Activated naive CD8-positive, alpha-beta T cell treated with anti-CD3 and anti-CD28 coated beads, Interleukin-2, amount 50 U/mL, for 24 hours (primary cell): ENCODE measurements at places on chromosomes 5 and 9.
A peak's percentile ranks its signal among the peaks of the same experiment; 100 is the strongest.

DNA sequence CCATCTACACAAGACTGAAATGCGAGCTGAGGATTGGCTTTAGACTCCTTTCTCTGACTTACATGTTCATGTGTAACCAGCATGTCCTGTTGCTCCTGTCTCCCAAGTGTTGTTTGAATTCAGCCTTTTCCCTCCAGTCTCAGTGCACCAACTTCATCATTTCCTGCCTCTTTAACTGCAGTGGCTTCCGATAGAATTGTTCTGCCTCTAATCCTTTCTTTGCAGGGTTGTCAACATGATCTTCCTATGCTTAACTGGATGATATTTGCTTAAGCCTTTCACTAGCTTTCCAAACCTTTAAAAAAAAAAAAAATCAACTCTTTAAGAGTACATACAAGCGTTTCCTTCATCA is 6.7 kb upstream of the FYB1 start:
- DNase-seq: no peak

GRCh38 chr5:61817472-61818326 is 485.6 kb downstream of the ZSWIM6 start:
- DNase-seq: no peak

GRCh38 chr9:82108941-82109340 is 120.4 kb downstream of the SPATA31D1 start:
- no peak for DNase-seq

DNA sequence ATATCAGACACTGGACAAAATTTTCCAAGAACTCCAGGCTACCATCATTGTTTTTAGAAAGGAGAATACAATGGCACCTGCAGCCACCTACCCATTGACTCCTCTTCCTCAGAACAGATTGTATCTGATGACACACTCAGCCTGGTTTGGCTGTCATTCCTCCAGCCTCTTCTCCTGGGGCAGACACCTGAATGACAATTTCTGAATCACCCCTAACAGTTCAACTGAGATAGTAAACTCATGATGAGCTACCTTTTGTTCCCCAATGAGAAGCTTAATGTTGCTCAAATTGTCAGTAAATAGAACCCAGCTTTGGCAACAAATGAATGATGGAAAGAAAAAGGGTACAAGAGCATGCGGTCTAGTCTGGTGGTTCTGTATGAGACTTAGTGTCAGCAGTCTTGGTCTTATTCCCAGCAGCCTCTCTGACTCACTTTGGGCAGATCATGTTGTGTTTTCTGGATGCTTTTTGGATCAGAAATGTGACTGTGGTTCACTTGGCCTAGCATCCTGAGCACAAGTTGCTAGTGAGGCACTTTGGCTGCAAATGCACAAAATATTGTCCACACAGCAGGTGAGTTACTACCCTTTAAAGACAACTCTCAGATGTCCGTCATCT is 78.3 kb downstream of the MAMDC2 start:
- DNase-seq: no peak

DNA sequence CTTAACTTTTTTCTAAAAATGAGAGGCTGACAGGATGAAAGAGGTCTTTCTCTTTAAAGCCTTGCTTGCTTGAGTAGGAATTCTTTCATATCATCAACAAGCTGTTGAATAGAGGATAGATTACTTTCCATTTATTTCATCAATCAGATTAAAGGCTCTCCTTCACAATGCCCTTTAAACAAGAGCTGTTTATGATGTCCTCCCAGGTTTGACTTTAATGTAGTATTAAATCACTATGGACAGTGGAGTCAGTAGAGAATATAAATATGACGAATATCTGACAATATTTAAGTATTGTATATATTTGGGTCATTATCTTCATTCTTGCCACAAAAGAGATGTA is 282.0 kb downstream of the ISL1 start:
- no peak for DNase-seq

DNA sequence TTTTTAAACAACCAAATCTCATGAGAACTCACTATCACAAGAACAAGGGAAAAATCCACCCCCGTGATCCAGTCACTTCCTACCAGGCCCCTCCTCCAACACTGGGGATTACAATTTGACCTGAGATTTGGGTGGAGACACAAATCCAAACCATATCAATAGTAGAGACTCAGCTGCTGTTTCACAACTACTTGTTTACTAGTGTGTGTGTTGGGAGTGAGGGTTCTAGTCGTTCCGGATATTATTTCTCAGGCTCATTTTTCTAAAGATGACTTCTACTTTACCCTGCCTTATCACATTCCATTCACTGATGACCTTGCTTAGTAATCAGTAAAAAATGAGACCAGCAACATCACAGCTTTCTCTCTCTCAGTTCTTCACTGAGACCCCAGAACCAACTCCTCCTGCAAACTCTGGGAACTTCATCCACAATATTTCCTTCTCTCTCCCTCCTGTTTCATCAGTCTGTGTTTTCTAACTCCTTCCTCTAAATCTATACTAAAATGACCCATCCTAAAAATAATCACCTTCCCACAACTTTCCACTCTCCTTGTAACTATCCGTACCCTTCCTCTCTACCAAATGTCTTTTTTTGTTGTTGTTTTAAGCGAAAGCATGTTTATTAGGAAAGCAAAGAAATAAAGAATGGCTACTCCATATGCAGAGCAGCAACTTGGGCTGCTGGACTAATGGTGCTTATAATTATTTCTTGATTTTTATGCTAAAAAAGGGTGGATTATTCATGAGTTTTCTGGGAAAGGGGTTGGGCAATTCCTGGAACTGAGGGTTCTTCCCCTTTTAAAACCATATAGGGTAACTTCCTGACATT is 121.5 kb upstream of the SPRY4 start:
- no peak for DNase-seq

DNA sequence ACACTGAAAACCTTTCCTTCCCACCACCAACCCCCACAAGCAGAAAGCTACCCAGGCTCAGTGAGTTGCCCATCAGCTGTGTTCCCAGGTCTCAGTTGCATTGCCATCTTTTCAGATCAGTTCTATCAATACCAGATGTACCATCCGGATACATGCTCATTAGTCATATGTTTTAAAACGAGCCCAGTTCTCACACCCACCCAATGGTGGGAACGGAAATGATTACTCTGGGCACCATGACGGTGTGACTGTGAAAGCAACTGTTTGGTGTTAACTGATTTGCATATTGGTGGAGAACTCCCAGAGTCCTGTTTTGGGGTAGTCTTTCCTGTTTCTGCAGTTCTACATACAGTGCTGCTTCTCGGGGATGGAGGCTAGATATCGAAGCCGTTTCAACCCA is 212.3 kb downstream of the TRIM36 start:
- no peak for DNase-seq

DNA sequence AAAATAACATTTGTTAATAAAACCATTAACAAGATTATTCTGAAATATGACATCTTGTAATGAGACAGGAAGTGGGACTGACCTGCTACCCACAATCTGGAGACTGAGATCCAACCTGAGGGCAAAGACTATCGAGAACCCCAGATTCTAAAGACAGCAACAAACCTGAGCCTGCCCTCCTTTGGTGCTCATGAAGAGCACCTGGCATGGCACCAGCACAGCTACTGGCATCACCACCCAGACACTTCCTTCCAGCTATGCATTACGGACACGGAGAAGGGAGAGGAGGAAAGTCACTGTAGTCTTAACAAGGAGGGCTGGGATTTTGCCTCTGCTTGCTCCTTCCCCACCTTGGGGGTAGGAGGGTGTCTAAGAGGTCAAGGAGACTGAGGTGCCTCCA is 105.5 kb downstream of the AUH start:
- no peak for DNase-seq

DNA sequence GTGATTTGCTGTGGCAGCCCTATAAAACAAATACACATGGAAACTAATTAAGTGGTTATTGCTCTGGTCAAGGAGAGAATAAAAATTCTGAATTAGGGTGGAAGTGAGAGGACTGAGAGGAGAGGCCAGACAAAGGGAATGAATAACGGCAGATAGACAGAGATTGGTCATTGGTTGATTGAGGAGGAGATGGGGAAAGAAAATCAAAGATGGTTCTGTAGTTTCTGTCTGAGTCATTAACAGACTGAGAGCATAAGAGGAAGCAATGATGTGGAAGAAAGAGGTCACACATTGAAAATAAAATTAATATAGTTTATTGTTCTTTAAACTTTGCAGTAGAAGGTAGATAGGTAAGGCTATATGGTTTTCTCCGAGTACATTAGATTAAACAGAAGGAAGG is 469.8 kb downstream of the ACTL7B start:
- no peak for DNase-seq

GRCh38 chr5:110321117-110321516 is 405.4 kb downstream of the TMEM232 start:
- DNase-seq: no peak

DNA sequence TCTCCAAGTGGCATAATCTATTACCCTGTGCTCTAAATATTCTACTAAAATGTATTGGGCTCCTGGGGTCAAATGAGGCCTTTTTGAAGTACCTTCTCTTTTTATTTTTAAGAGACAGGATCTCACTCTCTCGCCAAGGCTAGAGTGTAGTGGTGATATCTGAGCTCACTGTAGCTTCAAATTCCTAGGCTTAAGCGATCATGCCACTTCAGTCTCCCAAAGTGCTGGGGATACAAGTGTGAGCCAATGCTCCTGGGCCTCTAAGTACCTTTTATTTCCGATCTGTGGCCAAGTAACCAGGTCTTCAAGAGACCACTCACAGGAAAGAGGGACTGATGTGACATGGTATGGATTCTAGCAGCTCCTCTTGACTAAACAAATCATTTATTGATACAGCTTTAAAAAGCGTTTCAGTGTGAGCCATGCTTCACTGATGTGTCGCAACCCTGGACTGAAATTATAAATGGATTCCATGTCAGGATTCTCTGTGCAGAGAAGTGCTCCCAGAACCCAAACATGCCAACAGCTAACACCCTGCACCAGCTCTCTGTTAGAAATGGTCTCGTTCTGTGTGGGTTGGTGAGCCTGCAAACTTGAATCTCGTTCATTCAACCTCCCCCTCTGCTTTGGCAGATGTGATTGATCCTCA is 477.8 kb downstream of the HINT1 start:
- no peak for DNase-seq

DNA sequence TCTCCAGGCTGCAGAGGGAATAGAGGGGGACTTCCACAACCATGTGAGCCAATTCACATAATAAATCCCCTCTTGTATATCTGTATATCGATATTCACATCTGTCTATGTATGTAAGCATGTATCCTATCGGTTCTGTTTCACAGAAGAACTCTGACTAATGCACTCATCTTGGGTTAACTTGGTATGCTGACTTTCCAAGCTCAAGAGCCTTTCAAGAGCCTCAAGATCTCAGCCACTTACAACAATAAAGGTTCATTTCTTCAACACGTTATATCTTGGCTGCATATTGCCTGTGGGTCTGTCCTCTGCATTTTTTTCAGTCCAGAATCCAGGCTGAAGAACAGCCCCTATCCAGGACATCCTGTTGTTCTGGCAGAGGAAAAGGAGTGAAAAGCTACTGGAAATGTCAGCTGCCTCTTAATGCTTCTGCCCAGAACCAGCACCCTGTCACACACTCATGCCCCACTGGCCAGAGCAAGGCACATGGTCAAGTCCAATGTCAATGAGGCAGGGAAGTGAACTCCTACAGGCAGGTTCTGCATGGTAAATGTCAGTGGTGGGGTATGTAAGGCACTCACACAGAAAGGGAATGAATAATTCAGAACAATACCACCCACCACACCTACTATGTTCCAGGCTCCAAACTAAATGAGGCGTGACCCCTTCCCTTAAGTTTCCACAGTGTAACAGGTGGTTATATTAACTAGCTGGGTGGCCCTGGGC is 91.6 kb upstream of the ICE1 start:
- DNase-seq: no peak

DNA sequence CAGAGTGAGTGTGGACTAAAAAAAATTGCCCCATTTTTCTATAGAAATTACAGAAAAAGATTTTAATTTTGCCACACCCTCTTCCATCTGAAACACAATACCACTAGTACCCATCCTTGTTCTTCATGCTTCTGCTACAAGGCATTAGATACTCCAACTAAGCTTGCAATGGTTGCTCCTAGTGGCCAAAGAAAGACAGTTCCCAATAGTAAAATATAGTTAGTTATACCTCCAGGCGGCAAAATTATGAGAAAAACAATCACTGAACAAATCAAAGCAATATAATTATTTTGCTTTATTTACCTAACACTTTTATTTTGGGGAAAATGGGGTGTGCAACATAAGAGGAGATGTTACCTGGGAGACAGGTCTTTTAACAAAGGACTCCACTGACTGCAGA is 101.2 kb downstream of the RAPGEF6 start:
- DNase-seq: no peak

GRCh38 chr5:142014911-142015584 is 2.2 kb upstream of the GNPDA1 start:
- DNase-seq: peak; percentile 49

DNA sequence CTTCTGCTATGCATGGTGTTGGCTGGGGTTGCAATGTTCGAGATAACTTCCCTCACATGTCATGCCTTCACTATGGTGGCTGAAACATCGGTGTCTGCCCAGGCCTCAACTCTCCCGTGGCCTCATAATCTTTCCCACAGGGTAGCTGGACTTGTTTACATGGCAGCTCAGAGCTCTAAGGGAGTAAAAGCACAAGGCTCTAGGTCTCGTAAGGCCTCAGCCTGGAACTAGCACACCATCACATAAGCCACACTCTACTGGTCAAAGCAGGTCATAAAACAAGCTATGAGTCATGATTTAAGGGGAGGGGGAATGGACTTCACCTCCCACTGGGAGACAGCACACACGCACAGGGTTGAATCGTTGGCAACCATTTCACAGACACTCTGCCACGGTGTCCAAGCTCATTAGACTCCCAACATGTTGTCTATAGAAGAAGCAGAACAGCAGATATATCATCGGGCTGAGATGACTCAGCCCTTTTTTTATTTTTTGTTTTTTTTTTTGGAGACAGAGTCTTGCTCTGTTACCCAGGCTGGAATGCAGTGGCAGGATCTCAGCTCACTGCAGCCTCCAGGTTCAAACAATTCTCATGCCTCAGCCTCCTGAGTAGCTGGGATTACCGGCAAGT is 66.8 kb upstream of the IL17B start:
- no peak for DNase-seq

GRCh38 chr5:103010168-103010567 is 109.8 kb downstream of the GIN1 start:
- DNase-seq: no peak

DNA sequence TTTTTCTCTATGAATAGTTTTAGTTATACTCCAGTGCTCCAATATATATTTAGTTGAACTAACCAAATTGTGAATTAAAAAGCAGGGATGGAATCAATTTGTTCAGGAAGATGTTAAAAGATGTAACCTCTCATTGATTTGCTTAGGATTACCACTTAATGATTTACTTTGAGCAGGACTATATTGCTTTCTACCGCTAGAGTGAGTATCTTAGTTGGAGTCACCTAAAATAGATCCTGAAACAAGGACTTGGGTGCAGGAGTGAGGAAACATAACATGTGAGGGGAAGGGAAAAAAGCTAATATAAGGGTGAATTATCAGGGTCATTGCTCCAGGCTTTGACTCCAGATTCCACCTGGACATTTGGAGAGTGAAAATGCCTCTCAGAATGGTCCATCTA is 2277.4 kb upstream of the C9orf72 start:
- no peak for DNase-seq

DNA sequence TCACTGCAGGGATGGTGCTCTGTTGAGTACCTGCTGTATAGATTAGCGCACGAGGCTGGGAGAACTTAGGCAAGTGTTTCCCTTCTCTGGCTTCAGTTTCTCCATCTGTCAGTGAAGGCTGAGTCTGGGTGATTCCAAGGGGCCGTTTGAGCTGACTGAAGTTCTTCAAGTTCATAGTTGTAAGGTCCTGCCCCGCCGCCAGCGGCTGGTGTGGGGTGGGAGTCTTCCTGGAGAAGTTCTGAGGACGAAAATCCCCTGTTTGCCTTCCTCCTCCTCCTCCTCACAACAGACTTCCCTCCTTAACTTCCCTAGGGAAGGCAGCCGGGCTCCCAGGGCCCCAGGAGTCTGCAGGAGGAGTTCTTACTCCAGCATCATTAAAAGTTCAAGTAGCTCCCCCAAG is 1.7 kb upstream of the HRCT1 start:
- no peak for DNase-seq
